Left cardiac atrium (tissue), 4 donors: ENCODE measurements at places on chromosomes 2 and 18. TPM values are rescaled to one million over a fixed set of nuclear protein-coding genes. Genes with fewer than 3 reads are reported as not detected.

SALL3 gene
- 2.8 TPM for total RNA-seq

- no peak for DNase-seq
These were observed 284.0 kb upstream of the GCFC2 start for GRCh38 chr2:75994759-75995158.

GRCh38 chr2:237201461-237202287 is 116.0 kb downstream of the COPS8 start:
- peak; percentile 68 for DNase-seq

- no peak for DNase-seq
These were observed 3.4 kb downstream of the MBP start for GRCh38 chr18:77129150-77129551.

- peak; percentile 67 for DNase-seq
These were observed 9.5 kb downstream of the HS1BP3 start for GRCh38 chr2:20641123-20641985.

KLHL14 gene
- 0.08 TPM for total RNA-seq

- DNase-seq, result peak; percentile 85
These were observed 10.3 kb downstream of the PTPRN start for GRCh38 chr2:219298759-219299371.

DNA sequence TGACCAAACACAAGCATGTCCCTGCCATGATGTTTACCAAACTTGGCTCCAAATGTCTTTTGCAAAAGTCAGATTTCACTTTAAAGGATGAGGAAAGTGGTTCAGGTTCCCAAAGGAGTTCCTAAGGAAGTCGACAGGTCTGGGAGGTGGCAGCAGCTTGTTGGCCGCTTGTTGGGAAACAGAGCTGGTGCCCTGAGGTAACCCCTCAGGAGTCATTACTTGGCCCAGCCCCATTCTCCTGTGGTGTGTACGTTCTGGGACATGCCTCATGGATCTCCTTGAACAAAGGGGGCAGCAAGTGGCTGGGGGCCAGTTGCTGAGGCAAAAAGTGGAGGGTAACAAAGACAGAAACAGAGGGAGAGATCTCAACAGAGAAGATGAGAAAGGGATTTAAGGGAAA is 10.9 kb downstream of the TMBIM1 start:
- peak; percentile 23 for DNase-seq

IL36RN gene
- not detected for total RNA-seq

GRCh38 chr2:47720036-47720435 is 62.9 kb upstream of the MSH6 start:
- no peak for DNase-seq
